Muscle of back (tissue), 13 donors: ENCODE measurements at places on chromosomes 12 and 14. TPM values are rescaled to one million over a fixed set of nuclear protein-coding genes. Genes with fewer than 3 reads are reported as not detected.

The SERPINA9 gene
- polyA plus RNA-seq, result not detected

The SLC6A13 gene
- 5.9 TPM for polyA plus RNA-seq

- no peak for DNase-seq
Measured at GRCh38 chr14:103697603-103698379, 17.5 kb downstream of the XRCC3 start.

GRCh38 chr12:80710727-80711449 is 3.5 kb downstream of the MYF6 start:
- DNase-seq, result no peak

- peak; percentile 80 for DNase-seq
Measured at GRCh38 chr12:12788675-12789368, 3.4 kb downstream of the APOLD1 start.
